ENCODE measurements at places on chromosomes 5 and 9. TPM values are rescaled to one million over a fixed set of nuclear protein-coding genes. Genes with fewer than 3 reads are reported as not detected.

SPATA9 gene
- not detected for total RNA-seq

C5orf52 gene
- not detected for total RNA-seq

IQGAP2 gene
- not detected for total RNA-seq

IFNK gene
- not detected for total RNA-seq

GPX3 gene
- 147 TPM for total RNA-seq

REXO4 gene
- total RNA-seq: 10.8 TPM

LEAP2 gene
- 0.21 TPM for total RNA-seq

PDZD2 gene
- total RNA-seq: 8.3 TPM

IL5 gene
- not detected for total RNA-seq

All from tracheal epithelial cell (primary cell).